ENCODE measurements at places on chromosomes 2 and 18. TPM values are rescaled to one million over a fixed set of nuclear protein-coding genes. Genes with fewer than 3 reads are reported as not detected.

The TXNDC2 gene
- not detected for total RNA-seq

The GRHL1 gene
- total RNA-seq: 0.50 TPM

The ATP8B1 gene
- 18.1 TPM for total RNA-seq

The TAF4B gene
- 2.9 TPM for total RNA-seq

The NYAP2 gene
- total RNA-seq: not detected

The ST3GAL5 gene
- total RNA-seq: 3.9 TPM

The BOLL gene
- total RNA-seq: not detected
